AG10803 (cell line): ENCODE measurements at places on chromosomes 7 and 10.

DNA sequence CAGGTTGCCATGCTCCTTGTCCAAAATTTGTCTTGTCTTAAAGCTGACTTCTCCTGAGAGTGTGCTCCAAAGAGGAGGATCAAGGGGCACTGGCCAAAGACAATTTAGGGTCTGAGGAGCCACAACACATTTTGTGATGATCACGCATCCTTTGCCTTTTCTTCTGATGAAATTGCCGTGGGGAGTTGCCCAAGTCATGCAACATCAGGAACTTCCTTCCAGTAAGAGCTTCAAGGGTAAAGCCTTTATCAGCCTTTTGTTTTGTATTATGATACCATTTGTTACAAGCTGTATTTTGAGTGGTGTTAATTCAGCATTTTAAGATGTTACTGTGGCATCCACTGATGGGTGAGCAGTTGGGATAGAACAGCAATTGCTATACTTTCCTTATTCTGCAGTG is 131.2 kb upstream of the MKI67 start:
- DNase-seq: no peak

- DNase-seq: peak; percentile 100
Measured at GRCh38 chr7:94183289-94183749, 179.2 kb upstream of the BET1 start.

DNA sequence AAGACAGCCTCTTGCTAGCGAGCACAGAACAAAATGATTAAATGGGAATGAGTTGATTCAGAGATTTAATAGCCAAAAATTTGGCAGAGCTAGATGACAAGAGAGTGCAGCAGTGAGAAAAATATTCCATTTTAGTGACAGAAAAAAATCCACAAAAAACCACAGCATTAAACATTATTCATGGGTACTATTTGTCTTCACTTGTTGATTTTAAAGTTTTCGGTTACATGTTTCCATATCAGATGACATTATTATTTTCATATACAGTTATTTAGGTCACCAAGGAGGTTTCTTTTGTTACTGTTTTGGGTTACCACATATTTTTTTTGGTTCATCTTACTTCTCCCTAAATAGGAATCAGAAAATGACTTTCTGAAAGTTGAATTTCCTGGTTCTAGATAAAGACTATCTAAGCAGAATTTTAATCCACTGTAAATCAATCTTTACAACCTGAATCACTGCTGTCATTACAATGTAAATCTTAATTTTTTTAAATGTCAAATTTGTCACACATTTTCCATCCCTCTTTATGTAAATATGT is 87.9 kb downstream of the SVIL start:
- DNase-seq: no peak

DNA sequence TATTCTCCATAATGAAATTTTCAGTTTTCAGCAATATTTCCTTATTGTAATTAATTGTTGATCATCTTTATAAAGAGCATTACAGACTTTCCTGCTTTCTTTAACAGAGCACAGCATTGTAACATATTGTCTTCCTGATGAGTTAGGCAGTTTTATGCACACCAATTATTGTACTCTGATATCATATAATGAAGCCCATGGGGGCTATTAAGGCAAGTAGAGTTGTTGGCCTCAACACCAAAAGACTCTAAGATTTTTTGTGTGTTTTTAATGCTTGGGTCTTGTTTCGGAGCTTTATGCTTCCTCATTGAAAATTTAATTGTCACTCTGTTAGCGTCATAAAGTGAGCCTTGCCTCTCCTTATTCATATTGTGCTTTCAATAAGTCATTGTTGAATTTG is 49.2 kb upstream of the ARID5B start:
- DNase-seq: no peak

GRCh38 chr7:134339475-134339874 is 22.7 kb upstream of the SLC35B4 start:
- DNase-seq: peak; percentile 26

DNA sequence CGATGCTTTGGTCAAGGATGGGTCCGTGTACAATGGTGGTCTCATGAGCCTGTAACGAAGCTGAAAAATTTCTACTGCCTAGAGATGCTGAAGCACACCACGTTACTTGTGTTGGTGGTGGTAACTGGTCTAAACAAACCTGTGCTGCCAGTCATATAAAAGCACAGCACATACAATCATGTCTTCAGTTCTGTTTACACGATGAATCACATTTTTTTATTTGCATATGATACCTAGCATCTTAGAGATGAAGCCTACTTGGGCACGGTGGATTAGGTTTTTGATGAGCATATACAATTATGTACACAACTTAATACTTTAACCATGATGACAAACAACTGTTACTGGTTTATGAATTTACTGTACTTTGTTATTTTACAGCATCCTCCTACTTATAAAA is 201.0 kb downstream of the ZMYND11 start:
- DNase-seq: no peak

DNA sequence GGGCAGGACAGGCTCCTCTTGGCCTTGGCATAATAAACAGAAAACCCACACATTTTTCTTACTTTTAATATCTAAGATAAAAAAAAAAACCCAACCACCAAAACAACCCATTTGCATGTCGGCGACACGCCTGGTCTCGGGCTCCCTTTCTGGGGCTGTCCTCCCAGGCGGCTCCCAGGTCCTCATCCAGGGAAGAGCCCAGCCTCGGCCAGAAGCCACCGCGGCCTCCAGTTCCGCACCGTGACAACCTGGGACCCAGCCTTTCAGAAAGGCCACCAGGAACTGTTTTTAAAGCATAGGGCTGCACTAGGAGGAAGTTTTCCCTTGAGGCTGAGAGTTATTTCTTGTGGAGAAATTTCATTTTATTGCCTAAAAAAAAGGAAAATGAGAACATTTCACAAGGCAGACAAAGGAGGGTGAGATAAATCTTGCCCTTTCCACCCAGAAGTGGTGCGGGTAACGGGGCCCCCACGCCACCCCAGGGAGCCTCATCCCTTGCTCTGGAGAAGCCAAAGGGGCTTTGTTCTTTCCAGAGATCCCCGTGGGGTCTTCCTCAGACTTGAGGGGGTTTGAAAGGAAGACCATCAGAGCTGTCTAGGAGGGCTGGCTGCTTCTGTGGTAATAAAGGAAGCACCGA is 39.2 kb upstream of the MKRN1 start:
- no peak for DNase-seq

DNA sequence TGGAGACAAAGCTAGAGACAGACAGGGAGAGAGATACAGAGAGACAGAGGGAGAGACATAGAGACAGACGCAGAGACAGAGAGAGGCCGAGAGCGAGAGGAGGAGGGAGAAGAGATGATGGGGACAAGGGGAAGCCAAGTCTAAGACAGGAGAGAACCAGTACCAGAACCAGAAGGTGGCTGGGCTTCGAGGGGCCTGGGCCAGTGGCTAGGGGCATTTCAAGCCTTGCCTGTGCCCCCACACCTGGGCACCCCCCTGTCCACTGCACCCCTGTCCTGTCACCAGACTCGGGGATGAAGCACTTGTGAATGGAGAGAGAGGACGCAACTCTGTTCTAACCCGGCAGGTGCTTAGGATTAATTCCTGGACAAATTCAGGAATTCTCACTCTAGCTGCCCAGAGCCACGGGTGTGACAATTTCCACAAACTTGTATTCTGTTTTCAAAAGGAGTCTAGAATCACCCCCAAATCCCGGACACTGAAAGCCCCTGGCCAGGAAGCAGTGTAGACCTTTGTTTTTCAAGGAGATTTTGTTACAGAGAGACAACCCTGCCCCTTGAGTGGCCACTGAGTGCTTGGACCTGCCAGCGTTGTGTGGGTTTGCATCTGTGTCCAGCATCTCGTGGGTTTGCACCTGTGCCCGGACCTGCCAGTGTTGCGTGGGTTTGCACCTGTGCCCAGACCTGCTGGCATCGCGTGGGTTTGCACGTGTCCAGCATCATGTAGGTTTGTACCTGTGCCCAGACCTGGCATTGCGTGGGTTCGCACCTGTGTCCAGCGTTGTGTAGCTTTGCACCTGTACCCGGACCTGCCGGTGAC is 157.3 kb downstream of the WDR37 start:
- no peak for DNase-seq

- DNase-seq: no peak
Measured at GRCh38 chr10:113414543-113414942, 138.3 kb upstream of the HABP2 start.

DNA sequence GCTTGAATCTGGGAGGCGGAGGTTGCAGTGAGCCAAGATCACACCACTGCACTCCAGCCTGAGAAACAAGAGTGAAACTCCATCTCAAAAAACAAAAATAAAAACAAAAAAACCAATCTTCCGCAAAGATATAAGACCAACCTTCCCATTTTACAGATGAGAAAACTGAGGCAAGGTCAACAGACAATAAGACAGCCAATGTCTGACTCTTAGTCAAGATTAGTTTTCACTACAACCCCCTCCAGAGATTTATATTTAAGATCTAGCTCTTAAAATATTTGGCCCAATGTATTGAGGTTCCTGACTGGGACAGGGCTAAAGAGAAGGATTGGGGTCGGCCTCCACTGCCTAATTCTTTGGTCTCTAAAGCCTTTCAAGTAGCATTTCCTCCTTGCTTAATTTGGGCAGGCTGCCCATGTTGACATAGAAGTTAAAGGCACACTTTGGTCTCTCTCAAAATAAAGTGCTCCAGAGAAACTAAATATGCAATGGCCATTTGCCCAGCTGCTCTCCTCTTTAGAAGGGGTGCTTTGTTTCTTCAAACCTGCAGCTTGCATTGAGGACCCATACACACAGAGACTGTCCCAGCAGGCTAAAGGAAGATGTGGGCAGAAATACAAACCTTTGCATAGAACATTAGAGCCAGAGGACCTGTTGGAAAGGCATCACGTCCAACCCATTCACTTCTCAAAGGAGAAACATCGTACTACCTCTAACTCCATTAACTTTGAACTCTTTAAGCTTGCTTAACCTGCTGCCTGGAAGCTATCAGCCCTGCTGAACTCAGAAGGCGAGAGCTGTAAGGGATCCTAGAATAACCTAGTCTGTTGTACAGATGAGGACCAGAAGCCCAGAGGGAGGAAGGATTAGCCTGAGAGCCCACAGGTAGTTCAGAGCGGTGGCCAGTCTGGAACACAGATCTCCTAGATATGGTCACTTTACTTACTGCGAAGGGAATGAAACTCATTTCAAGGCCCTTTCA is 3.9 kb downstream of the TECTB start:
- DNase-seq: no peak

DNA sequence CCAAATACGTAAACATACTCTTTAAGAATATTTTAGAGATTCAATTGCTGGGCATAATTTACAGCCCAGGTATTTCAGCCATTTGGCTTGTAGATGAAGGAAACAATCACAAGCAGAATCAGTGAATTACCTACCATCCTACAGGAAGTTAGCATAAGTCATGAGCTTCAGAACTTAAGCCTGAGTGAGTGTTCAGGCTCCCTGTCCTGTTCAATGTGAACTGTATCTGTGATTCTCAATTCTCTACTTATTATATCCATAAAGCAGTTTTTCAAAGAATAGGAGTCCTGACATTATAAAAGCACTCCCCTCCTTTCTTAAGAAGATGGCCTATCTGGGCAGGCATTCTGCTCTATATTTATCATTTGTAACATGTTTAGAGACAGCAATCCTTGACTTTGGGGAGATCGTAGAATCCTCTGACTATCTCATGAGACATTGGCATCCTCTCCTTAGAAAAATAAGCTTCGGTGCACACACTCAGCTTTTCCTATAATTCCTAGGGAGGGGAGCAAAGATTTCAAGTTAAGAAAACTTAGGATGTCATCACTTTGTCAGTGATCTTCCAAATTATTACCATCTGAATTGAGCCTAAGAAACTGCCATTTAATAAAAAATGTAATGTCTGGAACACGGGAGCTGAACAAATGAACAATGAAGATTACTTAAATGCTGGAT is 645.2 kb upstream of the IGFBP3 start:
- DNase-seq: peak; percentile 39

DNA sequence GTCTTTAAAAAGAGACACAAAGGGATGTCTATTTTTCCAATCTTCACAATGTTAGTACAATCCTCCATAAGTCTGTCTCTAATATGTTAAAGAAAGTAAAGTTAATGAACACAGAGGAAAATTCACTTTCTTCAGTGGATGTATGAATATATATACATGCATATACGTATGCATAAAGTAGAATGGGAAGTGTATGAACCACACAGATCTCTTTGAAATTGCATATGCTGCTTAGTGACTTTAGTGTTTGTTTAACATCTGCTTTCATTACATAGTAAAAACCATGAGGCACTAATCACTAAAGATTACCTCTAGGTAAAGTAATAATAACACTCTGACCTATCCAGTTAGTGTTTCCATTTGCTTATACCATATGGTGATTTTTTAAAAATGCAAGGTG is 451.2 kb downstream of the SEMA3D start:
- DNase-seq: no peak

GRCh38 chr7:114949231-114949630 is 27.3 kb downstream of the MDFIC start:
- peak; percentile 78 for DNase-seq

GRCh38 chr10:127922675-127923366 is 15.9 kb downstream of the PTPRE start:
- DNase-seq: peak; percentile 88

DNA sequence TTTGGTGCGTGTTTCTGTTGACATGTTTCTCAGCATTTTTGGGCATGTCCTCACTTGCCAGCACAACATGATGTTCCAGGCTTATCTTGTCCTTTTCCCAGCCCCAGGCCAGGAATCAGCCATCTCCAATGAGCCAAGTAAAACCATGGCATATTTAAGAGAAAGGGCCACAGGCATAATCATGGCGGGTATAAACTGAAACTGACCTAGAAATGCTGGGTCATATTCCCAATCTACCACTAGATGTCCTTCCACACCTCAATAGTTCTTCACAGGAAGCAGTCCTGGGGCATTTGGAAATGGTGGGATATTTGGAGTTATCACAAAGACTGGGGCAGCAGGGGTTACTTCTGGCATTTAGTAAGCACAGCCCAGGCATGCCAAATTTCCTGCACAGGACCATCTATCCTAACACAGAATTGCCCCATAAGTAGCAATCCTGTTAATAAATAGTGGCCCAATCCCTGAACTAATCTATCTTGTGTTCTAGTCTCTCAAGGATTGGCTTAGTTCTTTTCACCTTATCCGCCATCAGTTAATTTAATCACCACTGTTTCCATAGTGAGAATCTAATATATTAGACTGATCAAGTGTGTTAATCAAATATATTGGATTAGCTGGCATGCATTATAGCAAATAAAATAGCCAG is 101.6 kb downstream of the NPSR1 start:
- DNase-seq: peak; percentile 46

DNA sequence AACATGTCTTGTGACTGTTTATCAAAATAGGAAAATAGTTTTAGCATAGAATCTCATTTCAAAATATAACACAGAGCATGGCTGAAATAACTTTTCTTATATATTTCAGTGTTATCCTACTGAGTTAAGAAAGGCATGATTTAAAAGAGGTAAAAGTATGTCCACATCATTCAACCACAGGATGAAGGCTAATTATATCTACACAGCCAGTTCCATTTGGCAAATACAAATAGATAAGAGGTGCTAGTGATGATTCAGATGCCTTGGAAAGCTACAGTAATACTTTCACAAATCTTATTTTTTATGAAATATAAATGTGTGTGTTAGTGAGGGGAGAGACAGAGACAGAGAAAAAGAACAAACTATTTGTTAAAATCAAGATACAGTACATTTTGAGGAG is 42.9 kb upstream of the PCDH15 start:
- DNase-seq: no peak

GRCh38 chr10:43691485-43691884 is 42.8 kb upstream of the ZNF32 start:
- DNase-seq: peak; percentile 45

- no peak for DNase-seq
Measured at GRCh38 chr10:14200698-14201544, 129.8 kb downstream of the FRMD4A start.

GRCh38 chr7:45295222-45295621 is 137.6 kb downstream of the RAMP3 start:
- peak; percentile 3 for DNase-seq

GRCh38 chr10:3006093-3006492 is 61.3 kb upstream of the PFKP start:
- DNase-seq: no peak
